ENCODE measurements at places on chromosomes 7 and 10. TPM values are rescaled to one million over a fixed set of nuclear protein-coding genes. Genes with fewer than 3 reads are reported as not detected.

Gene MINDY4
- total RNA-seq, result 3.9 TPM

Gene MINPP1
- 52.9 TPM for total RNA-seq

Gene PTF1A
- not detected for total RNA-seq

Gene BLNK
- total RNA-seq, result not detected

Gene AMZ1
- 0.30 TPM for total RNA-seq

Gene PARD3
- 38.9 TPM for total RNA-seq

Measured in smooth muscle cell of the umbilical artery (primary cell).